Stimulated activated CD4-positive, alpha-beta T cell treated with anti-CD3 and anti-CD28 coated beads, TNF-alpha, amount 100 ng/mL, for 24 hours (primary cell): ENCODE measurements at places on chromosomes 5 and 9.

GRCh38 chr9:123356851-123357742 is 1.1 kb downstream of the CRB2 start:
- DNase-seq, result no peak

DNA sequence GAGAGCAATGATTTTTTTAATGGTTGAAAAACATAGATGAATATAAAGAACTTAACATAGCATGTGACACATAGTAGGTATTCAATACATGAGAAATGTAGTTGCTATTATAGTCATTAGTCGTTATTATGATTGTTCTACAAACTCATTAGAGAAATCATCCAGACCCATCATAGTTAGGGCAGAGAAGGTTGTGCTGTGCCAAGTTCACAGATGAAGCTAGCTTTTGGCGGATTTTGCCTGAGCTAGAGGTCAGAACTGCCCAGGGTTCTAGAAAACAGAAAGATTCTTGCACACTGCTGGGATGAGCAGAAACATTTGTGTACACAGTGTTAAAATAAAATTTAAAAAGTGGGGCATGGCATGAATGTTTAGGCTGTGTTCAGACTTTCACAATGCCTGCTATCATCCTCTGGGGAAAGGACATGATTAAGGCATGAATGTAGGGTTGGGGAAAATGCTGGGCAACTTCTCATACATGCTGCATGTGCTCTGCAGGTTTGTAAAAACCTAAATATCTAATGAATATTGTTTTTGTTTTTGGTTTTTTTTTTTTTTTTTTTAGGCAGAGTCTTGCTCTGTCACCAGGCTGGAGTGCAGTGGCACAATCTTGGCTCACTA is 33.3 kb upstream of the RAD23B start:
- no peak for DNase-seq

DNA sequence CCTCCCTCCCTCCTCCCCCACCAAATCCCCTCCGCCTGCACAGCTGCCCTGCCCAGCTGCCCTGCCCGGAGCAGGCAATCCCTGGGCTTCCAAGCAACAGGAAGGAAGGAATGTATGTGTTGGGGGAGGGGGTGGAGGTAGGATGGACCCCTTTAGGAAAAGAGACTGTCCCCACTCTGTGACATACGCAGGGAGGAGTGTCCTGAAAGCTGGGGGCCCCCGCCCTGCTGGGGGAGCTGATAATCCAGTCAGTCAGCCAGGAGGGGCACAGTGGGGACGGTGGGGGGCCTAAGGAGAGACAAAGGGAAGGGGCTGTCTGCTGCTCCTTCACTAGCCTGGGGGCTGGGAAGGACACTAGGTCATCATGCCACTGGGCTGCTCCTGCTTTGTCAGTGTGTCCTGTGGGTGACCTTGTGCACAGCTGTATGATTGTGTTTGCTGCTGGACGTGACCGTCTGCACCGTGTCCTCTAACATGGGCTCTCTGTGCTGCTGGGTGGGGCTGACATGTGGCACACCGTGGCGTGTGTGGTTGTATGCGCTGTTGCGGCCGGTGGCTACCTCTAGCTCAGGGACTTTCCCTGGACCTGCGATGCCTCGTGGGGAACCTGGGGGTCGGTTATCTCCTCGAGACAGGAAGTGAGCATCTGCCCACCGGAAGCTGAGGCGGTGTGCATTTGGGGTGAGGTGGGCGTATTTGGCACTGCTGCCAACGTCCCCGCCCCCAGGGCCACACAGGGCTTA is 3.0 kb downstream of the N4BP3 start:
- DNase-seq, result no peak

DNA sequence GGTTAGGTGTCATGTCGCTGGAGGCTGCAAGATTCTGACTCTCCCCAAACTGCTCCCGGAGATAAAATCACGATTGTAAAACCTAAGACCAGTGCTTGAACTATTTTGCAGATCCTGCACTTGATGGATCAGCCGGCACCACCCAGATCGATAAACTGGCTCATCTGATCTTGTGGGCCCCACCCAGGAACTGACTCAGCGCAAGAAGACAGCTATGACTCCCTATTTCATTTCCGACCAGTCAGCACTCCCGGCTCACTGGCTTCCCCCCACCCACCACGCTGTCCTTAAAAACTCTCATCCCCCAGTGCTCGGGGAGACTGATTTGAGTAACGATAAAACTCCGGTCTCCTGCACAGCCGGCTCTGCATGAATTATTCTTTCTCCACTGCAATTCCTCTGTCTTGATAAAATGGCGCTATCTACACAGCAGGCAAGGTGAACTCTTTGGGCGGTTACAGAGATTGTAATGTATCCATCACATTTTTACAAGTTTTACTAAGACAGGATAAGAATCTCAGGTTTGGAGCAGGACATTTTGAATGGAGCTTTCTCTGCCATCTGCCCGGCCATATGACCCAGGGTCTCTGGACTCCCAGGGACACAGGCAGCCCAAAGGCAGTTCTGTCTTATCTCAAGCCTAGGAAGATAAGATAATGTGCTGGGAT is 10.6 kb upstream of the PPP1R26 start:
- peak; percentile 33 for DNase-seq

GRCh38 chr5:133562554-133562953 is 49.8 kb downstream of the FSTL4 start:
- DNase-seq, result no peak

GRCh38 chr9:133246562-133246961 is 28.4 kb downstream of the ABO start:
- no peak for DNase-seq

DNA sequence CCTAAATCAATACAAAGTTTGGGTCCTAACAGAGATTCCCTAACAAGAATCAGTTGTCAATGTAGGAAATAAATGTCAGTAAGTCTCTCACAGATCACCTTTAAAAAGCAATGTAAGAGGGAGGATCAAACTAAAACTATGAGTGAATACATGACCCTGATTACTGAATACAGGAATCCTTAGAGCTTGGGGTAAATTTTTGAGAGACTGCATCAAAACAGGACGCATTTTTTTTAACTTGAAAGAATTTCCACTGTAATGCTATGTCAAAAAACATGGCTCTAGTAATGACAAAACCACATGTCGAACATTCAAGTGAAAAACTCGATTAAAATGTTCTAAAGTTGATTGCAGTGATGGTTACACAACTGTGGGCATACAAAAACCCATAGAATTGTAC is 21.9 kb downstream of the ZDHHC21 start:
- DNase-seq, result no peak

DNA sequence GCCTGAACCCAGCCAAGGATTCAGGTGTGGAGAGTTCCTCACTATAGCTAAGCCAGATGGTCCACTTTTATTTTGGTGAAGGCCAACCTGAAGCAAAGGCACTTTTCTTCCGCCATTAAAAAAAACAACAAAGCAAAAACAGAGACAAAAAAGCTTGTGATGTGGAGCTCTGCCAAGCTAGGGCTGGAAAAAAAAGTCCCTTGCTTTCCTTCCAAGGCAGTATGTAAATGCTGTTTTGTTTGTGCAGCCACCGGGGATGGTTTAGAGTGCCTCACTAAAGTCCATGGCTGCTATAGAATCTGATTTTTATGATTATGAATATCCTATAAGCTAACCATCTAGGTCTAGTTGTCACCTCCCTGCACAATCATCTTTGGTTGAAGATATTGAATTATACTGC is 14.9 kb downstream of the MEGF10 start:
- DNase-seq, result no peak

GRCh38 chr5:149855366-149855765 is 89.2 kb downstream of the PDE6A start:
- no peak for DNase-seq

DNA sequence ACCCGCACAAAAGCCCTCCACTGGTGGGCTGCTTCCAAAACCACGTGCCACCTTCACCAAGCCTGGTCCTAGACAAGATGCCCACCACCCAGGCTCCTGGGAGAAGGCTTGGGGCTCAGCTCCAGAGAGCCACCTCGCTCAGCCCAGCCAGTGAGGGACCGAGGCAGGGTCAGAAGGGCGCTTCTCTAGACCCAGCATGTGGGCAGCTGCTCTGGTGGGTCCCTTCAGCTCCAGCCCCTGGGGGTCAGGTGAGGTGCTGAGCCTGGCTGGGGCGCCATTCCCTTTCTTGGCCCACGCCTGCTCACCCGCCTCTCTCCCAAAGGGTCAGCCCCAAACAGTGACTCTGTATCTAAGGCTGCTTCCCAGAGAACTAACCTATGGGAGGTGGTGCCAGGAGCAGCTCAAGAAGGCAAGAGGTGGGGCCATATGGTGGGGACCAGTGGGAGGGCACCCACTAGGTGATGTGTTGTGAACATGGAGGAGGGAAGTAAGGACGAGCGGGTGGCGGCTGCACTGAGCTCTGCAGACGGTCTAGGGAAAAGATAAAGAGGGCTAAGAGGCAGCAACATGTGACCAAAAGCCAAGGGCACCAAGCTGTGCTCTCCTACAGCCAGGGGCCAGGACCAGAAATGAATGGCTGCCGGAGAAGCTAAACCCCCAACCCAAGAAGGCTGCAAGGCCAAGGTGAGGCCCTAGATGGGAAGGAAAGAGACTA is 79.3 kb downstream of the CAMSAP1 start:
- no peak for DNase-seq

DNA sequence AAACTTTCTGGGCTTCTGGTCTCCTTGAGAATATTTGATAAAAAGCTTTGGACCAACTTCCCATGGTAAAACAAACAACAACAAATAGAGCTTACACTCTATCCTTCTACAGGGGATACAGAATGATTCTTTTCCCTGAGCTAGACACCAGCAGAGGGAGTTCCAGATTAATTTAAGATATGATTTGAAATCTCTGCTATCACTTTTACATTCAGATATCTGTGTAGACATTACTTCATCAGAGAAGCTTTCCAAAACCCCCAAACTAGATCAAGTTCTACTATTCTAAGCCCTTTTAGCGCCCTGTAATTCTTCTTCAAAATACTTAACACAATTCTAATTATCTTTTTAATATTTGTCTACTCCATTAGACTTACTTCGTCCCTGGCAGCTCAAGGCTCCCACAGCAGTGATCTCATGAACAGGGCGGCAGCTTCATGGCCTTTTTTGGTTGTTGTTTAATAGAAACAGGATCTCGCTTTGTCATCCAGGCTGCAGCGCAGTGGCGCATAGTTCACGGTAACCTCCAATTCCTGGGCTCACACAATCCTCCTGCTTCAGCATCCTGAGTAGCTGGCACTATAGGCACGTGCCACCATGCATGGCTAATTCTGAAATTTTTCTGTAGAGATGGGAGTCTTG is 955 bp upstream of the GALNT12 start:
- DNase-seq, result no peak

- DNase-seq, result no peak
These were observed 188.9 kb downstream of the PDZD2 start for GRCh38 chr5:31827867-31828266.

DNA sequence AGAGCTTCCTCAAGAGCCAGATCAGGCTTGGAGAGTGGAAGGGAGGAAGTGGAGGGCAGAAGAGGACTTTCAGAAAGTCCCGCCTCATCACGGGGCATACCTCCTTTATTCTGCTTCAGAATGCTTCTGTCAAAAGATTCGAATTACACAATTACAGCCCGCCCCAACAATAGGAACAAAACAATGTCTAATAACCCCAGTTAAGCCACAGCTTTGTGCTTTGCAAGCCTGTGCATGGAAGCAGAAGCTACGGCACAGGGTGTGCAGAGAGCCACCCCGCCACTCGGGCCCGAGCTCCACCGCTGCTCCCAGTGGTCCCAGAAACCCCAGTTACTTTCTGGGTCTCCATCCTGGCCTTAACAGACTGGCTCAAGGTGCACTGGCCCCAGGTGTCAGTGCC is 23.5 kb downstream of the HNRNPH1 start:
- no peak for DNase-seq

- DNase-seq, result no peak
These were observed 501.7 kb downstream of the ARHGEF28 start for GRCh38 chr5:74127381-74128320.

GRCh38 chr5:18920966-18921365 is 1067.0 kb downstream of the CDH18 start:
- DNase-seq, result no peak

DNA sequence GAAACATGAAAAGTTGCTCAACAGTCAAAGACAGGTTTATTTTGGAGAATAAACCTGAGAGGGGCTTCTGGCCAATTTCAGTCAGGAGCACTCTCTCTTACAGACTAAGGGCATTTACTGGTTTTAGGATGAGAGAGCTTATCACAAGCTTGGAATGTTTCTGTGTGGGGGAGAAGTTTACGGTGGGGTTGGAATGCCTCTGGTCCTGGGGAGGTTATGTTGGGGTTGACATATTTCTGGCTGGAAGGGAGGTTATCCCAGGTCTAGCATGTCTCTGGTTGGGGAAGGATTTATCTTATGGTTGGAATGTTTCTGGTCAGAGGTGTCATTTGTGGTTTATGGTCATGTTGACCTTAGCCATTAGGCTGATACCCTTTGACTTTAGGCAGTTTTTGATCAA is 1867.3 kb downstream of the EFNA5 start:
- no peak for DNase-seq
